SW 1271 (cell line): ENCODE measurements at places on chromosomes 3 and 15.

GRCh38 chr3:78878011-78878410, 889.8 kb downstream of the ROBO1 start:
- DNase-seq, result no peak

DNA sequence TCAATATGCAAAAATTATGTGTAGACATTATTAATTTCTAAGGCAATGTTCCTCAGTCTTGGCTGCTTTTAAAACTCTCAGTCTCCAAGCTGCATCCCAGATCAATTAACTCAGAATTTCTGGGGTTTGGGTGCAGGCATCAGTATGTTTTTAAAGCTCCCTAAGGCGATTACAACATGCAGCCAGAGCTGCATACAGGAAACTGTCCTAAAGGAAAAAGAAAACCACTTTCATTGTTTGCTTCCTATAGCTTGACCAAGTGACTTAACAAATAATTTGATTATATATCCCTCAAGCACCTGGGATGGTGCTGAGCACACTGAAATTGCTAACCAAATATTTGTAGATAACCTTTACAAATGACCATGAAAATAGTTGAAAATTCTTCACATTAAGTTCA, 194.7 kb downstream of the DTWD1 start:
- no peak for DNase-seq

DNA sequence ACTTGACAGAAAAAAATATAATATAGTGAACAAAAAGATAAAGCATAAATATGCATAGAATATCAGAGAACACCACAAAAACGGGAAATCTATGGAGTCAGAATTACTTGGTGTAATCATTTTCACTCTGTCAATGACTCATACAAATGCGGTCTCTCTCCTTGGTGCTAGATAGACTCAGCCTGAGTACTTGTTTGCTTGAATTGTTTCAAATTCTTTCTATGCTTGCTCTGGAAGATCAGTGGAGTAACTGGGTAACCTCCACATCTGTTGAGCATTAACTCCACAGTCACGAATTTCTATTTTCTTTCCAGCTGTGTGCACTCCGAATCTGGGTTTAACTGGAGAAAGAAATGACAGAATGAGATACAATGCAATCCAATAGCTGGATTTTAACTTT, 760.4 kb downstream of the ZPLD1 start:
- DNase-seq, result no peak

- DNase-seq, result no peak
Observed at GRCh38 chr3:69521286-69521685, 135.4 kb upstream of the FRMD4B start.

GRCh38 chr3:71103430-71103921, 480.1 kb downstream of the FOXP1 start:
- no peak for DNase-seq

- DNase-seq, result no peak
Observed at GRCh38 chr15:90309020-90309419, 43.1 kb upstream of the ZNF774 start.
